ENCODE measurements at places on chromosomes 1 and 21. TPM values are rescaled to one million over a fixed set of nuclear protein-coding genes. Genes with fewer than 3 reads are reported as not detected.

Gene CTH
- 12.4 TPM for total RNA-seq

DNA sequence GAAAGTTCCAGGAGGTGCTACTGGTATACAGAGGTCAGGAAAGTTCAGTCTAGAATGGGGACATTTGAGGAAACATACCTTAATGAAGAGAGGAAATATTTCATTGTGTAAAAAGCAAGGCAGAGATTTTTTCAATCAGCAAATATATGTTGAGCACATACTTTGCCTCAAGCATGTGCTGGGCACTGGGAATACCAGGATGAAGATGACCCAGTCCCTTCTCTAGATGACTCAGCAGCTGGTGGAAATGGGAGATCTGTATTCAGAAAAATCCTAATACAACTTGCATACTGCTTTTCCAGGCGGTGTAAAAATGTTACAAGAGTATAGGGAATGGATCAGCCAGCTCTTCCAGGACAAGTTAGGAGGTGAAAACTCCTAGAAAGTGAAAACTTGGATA, 229.3 kb downstream of the FGGY start:
- H3K36me3 ChIP-seq = no peaks in the 10 kb centered on the region
- no peak overlapping the region for H3K27ac ChIP-seq
- no peaks in the 10 kb centered on the region for H3K27me3 ChIP-seq
- H3K4me1 ChIP-seq = peaks cover 5% of the 10 kb centered on the region
- no peak for DNase-seq

DNA sequence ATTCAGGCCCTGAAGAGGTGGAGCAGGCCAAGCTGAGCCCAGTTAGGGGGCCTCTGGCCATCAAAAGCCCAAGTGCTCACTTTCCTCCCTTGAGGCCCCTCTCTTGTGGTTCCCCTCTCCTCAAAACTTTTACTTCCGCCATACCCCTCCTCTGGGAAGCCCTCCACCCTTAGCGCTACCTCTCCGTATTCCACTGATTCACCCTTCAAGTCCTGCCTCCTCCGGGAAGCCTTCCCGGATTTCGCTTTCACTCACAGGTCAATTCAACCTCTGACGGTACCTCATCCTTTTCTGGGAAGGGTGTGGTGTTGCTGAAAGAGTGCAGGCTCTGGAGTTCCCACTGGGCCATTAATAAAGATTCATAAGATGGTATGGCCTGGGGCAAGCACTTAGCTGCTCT, 19.1 kb downstream of the SPOCD1 start:
- peaks cover 13% of the 10 kb centered on the region for H3K4me1 ChIP-seq
- H3K27me3 ChIP-seq = no peaks in the 10 kb centered on the region
- H3K4me3 ChIP-seq = no peak overlapping the region
- H3K36me3 ChIP-seq = no peaks in the 10 kb centered on the region
- no peak for DNase-seq

Gene ABCG1
- total RNA-seq = 3.3 TPM

Gene ZBTB8B
- 3.3 TPM for total RNA-seq

GRCh38 chr1:42305639-42306038, 29.4 kb downstream of the FOXJ3 start:
- H3K36me3 ChIP-seq = peaks cover 52% of the 10 kb centered on the region
- no peak overlapping the region for H3K27ac ChIP-seq
- no peaks in the 10 kb centered on the region for H3K27me3 ChIP-seq
